Ecto neural progenitor cell (in vitro differentiated cells): ENCODE measurements at places on chromosomes 5 and 9.
A peak's percentile ranks its signal among the peaks of the same experiment; 100 is the strongest.

DNA sequence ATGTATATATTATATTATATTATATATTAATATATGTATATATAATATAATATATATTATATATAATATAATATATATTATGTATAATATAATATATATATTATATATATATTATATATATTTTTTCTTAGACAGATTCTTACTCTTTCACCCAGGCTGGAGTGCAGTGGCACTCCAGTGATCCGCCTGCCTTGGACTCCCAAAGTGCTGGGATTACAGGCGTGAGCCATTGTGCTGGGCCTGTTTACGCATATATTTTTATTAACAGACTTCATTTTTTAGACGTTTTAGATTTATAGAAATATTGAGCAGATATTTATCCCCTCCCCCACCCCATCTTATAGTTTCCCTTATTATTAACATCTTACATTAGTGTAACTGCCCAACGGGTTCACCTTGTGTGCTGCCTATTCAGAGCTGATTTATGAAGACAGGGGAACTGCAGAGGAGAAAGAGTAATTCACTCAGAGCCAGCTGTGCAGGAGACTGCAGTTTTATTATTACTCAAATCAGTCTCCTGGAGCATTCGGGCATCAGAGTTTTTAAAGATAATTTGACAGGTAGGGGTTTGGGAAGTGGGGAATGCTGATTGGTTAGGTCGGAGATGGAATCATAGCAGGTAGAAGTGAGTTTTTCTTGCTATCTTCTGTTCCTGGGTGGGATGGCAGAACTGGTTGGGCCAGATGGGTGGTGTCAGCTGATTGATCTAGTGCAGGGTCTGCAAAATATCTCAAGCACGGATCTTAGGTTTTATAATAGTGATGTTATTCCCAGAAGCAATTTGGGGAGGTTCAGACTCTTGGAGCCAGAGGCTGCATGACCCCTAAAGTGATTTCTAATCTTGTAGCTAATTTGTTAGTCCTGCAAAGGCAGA lies 93.4 kb downstream of the UNC13B start:
- DNase-seq, result no peak

GRCh38 chr9:13902286-13903066 lies 411.5 kb downstream of the NFIB start:
- no peak for DNase-seq

- no peak for DNase-seq
These were observed 75.4 kb upstream of the EGFLAM start for GRCh38 chr5:38182991-38183390.

GRCh38 chr9:99356512-99356971 lies 134.5 kb downstream of the SEC61B start:
- no peak for DNase-seq

GRCh38 chr9:93869088-93869487 lies 86.1 kb downstream of the BARX1 start:
- no peak for DNase-seq

DNA sequence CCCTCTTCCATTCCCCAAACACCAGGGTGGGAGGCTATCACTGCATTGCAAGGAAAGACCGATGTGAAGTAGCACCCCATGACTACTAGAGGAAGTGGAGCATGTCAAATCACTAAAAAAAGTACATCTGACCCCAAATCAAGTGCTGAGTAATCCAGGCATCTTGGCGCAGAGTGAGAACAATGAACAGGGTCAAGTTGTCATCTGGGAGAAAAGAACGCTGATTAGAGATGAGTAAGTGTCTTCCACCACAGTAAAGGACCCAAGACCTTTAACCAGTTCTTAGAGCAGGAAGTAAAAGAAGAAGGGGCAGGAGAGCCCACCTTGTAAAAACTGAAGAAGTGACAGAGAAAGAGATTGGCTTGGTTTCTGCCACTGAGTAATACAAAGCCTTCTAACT lies 75.0 kb upstream of the RAD23B start:
- no peak for DNase-seq

DNA sequence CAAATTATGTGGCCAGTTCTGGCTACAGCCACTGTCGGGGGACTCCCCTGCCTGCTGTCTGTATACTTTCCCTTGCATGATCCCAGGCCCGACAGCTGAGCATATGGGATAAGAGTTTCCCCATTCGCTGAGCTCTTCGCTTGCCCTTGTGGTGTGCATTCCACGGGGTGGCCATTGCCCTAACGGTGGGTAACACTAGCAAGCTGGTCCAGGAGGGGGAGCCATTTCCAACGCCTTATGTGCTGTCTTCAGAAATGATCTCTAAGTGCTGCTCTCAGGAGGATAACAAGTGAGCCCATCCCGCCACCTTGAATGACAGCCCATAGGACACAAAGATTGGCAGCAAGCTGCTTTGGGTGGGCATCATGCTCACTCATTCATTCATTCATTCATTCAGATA lies 190.9 kb downstream of the FSTL4 start:
- peak; percentile 66 for DNase-seq

GRCh38 chr9:93964685-93965084 lies 9.5 kb upstream of the BARX1 start:
- DNase-seq, result no peak
